ENCODE measurements at places on chromosomes 1 and 21. TPM values are rescaled to one million over a fixed set of nuclear protein-coding genes. Genes with fewer than 3 reads are reported as not detected.

MANEAL gene
- total RNA-seq: 4.4 TPM

ELAPOR1 gene
- 0.33 TPM for total RNA-seq

TXNIP gene
- 2.6 TPM for total RNA-seq

GRCh38 chr1:183931646-183932271 lies 105.8 kb downstream of the COLGALT2 start:
- DNase-seq: no peak

GRCh38 chr1:75732703-75733102 lies 8.2 kb downstream of the ACADM start:
- no peak for DNase-seq

- no peak for DNase-seq
Observed at GRCh38 chr1:160567858-160568682, 11.2 kb downstream of the CD84 start.

All from Daoy (cell line).